Immature natural killer cell (primary cell): ENCODE measurements at places on chromosomes 6 and 20. TPM values are rescaled to one million over a fixed set of nuclear protein-coding genes. Genes with fewer than 3 reads are reported as not detected.

GRCh38 chr6:6649824-6650349 lies 61.4 kb downstream of the LY86 start:
- DNase-seq = no peak

- DNase-seq = no peak
These were observed 169.9 kb upstream of the CST7 start for GRCh38 chr20:24779131-24779530.

RIMS4 gene
- polyA plus RNA-seq = not detected

GRCh38 chr6:155881826-155882526 lies 426.3 kb upstream of the NOX3 start:
- DNase-seq = no peak

GRCh38 chr20:47493963-47494293 lies 7.8 kb upstream of the NCOA3 start:
- no peak for DNase-seq

GRCh38 chr20:58583586-58583985 lies 67.5 kb upstream of the STX16 start:
- no peak for DNase-seq

DNA sequence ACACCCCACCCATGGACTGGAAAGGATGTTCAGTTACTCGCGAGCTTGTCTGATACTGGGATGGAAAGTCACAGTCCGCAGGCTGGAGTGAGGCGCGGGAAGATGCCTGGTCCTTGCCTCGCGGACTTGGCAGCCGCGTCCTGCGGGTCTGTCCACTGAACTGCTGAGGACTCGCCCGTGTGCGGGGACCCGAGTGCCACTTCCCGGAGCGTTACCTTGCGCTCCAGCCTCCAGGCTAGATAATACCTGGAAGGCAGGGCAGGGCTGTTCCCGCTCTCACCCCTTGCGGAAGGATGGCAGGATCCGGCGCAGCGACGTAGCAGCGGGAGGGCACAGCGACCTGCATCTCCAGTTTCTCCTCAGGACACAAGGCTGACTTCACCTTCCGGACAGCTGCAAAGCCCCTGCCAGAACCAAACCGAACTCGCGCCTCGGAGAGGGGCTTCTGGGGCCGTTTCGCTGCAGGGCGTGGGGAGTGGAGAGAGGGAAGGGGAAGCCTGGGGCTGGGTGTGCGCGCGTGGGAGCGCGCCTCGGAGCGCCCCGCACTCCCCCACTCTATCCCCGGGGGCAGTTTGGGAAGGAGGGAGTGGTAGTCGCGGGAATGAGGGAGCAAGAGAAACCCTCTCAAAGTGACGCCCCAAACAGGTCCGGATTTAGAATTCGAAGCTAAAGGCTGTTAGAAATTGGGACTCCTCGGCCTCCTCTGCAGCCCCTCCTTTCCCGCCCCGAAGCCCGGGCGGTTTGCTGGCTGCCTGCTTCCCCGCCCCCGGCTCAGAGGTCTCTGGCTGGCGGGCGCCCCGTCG lies at the start of gene KCNQ5:
TSS of gene KCNQ5 (plus strand) at position 774 of the 803 bp plus-strand sequence.
- DNase-seq = peak; percentile 19

DNA sequence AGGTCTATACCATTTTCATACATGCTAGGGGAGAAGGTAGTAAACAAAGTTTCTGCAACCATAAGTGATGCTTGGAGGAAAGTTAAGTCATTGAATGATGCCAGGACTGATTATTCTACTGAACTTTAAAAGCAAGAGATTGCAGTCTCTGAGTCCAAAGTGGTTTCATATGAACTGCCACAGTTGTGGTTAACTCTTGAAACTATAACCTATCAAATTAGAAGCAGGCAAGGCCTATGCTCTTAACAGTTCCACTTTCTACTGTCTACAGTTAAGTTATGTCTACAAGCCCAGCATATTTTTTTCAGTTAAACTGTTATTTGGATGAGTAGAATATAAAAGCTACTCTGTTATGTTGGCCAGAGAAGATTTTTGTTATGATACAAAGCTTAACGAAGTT lies 326.5 kb upstream of the RUNX2 start:
- DNase-seq = no peak

- no peak for DNase-seq
These were observed 494.7 kb upstream of the MAP3K7 start for GRCh38 chr6:91081452-91082067.

ARMH2 gene
- not detected for polyA plus RNA-seq
